NCI-H345 (cell line): ENCODE measurements at places on chromosomes 11 and 22.

- DNase-seq: no peak
Observed at GRCh38 chr11:120612513-120613263, 101.1 kb downstream of the GRIK4 start.

DNA sequence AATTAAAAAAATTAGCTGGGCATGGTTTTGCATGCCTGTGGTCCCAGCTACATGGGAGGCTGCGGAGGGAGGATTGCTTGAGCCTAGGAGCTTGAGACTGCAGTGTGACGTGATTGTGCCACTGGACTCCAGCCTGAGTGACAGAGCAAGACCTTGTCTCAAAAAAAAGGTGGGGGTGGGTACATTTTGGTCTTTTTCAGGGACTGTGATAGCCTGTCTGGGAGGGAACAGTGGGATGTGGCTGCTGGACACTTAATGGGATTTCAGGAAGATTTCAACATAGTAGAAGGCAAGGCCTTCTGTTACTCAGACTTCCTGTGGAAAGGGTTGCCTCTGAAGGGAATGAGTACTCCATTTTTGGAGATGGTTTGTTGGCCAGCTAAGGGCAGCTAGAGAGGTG, 40.6 kb downstream of the RELT start:
- DNase-seq: no peak

GRCh38 chr11:96622026-96622634, 232.3 kb downstream of the JRKL start:
- DNase-seq: no peak

DNA sequence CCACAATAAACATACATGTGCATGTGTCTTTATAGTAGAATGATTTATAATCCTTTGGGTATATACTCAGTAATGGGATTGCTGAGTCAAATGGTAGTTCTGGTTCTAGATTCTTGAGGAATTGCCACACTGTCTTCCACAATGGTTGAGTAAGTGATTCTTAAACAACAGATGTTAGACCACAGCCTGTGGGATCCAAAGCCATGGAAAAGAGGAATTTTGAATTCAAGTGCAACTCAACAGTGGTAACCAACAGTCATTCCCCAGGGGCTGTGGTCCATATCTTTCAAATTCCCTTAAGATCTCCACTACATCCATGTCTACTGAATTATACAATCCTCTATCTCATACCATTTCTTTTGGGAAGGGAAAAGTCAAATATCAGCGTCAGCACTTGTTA, 321.5 kb downstream of the LARGE1 start:
- DNase-seq: no peak

DNA sequence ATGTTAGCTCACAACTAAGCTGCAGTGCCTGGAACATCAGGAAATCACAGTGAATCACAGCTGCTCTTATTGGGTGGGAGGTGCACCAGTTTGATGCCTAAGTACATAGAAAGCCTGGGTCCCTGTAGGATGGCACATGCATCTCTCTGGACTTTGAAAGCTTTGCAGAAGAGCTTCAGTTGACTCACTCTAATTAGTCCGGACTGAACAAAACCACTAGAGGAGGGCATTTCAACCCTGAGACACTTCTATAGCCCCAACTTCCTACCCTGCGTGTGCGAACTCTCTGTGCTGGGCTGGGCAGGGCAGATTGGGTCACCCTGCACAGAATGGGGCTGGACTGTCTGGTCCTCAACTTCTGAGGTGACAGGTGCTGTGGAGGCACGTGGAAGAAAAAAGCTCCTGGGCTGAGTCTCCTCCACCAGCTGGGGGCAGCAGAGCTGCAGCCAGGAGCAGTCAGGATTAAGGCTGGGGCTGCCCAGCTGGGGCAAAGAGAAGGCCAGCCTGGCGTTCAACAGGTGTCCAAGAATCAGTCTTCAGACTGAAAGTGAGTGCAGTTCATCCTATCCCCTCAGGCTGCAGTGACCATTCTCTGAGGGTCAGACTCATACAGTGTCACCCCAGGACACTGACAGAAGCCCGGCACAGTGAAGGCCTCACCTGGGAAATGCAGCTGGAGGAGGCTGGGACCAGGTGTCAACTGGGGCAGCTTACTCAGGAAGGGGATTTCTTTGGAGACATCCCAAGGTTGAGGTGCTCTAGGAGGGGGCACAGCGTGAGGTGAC, 22.1 kb downstream of the GGTLC2 start:
- DNase-seq: peak; percentile 1

- DNase-seq: no peak
Observed at GRCh38 chr11:120308081-120308480, 17.0 kb upstream of the TLCD5 start.

GRCh38 chr22:29570456-29570855, 10.5 kb downstream of the NIPSNAP1 start:
- no peak for DNase-seq

DNA sequence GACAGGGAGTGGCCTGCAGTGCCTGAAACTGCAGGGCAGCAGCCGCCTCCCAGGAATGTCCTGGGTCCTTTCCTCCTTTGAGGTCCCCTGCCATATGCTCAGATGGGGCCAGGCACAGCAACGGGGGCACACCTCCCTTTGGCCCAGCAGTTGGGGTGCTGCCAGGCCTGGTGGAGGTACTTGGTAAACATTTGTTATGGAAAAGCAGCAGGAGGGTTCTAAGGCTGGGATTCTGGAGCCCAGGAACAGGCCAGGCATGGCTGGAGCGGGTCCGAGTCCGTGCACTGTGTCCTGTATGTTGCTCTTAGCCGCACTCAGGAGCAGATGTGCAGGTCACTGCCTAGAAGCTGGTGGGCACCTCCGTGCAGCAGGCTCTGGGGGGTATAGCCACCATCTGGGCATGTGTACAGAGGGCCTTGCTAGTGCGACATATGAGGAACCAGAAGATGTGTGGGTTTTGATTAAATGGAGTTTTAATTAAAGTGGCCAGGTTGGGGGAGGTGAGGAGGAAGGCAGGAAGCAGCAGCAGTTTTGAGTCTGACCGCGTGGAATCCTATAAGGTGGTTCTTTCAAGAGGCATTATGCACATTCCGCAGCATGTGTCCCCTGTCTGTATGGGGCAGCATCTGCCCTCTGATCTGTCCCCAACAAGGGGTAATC, 1.5 kb downstream of the ADORA2A start:
- DNase-seq: no peak

DNA sequence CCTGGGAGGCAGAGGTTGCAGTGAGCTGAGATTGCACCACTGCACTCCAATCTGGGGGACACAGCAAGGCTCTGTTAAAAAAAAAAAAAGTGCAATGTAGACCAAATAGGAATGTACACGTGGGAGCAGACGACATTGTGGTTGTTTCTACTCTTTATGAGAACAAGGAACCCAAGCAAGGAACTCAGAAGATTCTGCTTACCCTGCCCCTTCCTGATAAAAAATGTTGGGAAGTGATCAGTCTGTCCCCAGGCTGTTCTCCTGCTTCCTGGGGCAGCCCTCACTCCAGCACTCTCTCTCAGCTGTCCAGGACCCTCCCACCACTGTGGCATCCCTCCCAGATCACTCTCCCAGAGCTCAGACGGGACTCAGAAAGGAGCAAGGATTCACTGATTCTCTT, 31.8 kb downstream of the SLCO2B1 start:
- DNase-seq: no peak

DNA sequence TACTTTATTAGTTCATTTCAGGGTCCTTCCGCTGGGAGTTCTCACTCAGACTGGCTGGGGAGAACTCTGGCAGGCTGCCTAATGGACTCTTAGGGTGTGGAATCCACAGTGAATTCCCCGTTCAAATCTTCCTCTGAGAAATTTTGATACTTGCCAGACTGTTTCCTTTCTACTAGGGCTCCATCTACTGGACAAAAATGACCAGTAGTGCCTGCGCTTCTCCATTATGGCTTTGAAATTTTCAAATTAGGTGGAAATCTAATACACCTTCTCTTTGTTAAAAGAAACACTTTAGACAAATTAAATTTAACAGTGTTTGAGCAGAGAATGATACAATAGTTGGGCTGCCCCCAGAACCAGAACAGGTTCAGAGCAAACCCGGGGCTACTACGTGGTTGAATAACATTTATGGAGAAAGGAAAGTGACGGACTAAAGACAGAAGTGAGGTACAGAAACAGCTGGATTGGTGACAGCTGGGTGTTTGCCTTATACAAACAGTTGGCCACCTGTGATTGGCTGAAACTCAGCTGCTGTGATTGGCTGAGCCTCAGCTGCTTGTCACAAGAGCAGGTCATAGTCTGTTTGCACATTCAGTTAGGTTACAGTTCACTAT, 52.9 kb upstream of the FDX1 start:
- DNase-seq: peak; percentile 84

- DNase-seq: peak; percentile 80
Observed at GRCh38 chr11:78069465-78069864, 5.8 kb downstream of the THRSP start.

GRCh38 chr11:69074375-69075140, 25.8 kb downstream of the TPCN2 start:
- no peak for DNase-seq

- DNase-seq: no peak
Observed at GRCh38 chr11:22190827-22191463, 1.9 kb upstream of the ANO5 start.

GRCh38 chr22:27424319-27424718, 377.2 kb downstream of the MN1 start:
- no peak for DNase-seq

- DNase-seq: no peak
Observed at GRCh38 chr11:12577725-12578644, 96.2 kb upstream of the TEAD1 start.
